ENCODE measurements at places on chromosomes 7 and 10. TPM values are rescaled to one million over a fixed set of nuclear protein-coding genes. Genes with fewer than 3 reads are reported as not detected.

DNA sequence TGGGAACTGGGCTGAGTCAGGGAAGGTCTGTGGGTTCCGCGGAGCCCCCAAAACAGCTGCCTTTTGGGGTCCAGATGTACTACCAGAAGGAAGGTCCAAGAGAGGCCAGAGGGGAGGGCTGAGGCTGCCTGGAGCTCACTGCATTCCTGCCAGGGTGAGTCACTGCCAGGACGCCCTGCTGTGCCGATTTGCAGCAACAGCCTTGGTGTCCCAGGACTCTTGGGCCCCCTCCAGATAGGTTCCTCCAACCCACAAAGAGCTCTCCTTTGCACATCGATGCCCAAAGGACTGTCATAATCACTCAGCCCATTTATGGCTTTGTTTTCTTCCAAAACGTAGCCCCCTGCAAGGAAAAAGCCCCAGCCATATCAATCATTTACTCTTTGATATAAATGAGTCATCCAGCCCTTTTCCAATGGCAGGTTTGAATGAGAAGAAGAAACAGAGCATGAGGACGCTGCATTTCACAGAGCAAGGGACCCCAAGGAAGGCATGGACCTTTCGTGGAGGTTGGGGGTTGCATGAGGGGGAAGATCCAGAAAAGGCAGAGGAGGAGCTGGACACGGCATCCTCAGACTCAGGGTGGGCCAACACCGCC is 32.2 kb upstream of the COL13A1 start:
- no peak for DNase-seq

DNA sequence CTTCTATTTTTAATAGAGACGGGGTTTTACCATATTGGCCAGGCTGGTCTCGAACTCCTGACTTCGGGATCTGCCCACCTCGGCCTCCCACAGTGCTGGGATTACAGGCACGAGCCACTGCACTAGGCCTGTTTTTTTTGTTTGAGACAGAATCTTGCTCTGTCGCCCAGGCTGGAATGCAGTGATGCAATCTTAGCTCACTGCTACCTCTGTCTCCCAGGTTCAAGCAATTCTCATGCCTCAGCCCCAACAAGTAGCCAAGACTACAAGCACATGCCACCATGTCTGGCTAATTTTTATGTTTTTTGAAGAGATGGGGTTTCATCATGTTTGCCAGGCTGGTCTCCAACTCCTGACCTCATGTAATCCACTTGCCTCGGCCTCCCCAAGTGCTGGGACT is 73.7 kb downstream of the TYW1B start:
- no peak for DNase-seq

GRCh38 chr7:102426268-102427018 is 6.9 kb upstream of the ORAI2 start:
- DNase-seq: peak; percentile 84

DNA sequence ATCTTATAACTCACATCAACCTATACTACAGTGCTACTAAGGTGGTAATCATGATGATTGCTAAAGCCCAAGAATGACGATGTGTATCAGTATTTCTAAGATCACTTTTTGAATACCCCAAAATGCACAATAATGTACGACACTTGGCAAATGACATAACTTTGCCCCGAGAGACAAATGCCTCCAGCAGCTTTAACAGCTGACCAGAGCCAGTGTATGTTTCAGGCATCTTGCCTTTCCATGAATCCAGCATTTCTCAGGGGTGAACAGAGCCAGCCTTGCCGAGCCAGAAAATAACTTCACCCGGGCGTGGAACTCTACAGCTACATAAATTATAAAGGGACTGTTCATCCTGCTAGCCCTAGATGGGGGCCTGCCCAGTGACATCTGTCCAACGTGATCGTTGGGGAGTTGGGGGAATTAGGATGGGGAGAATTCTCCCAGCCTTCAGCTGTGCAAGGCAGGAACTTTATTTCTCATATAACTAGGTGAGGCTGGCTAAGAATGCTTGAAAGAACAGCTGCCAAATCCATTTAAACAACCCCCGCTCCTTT is 1.8 kb downstream of the IGFBP3 start:
- DNase-seq: no peak

DNA sequence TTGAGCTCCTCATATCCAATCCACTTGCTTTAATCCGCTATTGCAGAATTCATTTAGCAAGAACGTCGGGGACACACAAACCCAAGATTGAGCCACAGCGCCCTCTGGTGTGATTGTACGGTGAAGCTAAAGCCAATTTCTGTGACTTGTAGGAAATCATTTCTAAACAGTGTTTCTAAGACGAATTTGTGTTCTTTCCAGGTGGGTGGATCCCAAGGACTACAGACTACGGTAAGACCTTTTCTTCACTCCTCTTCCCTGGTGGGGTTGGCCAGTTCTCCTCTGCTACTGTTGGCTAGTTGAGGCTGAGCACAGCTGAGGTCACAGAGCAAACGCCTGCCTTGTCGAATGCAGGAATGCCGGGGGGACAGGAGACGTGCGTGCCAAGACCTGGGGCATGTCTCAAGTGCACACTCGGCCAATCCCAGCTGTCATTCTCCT is 5.2 kb downstream of the DMBT1 start:
- peak; percentile 64 for DNase-seq

GRCh38 chr10:70303730-70304129 is 19.9 kb upstream of the NPFFR1 start:
- no peak for DNase-seq

OR2A1 gene
- not detected for total RNA-seq

TBXAS1 gene
- total RNA-seq: 1.5 TPM

DHX32 gene
- total RNA-seq: 27.8 TPM

UNC5B gene
- total RNA-seq: not detected

TMEM229A gene
- total RNA-seq: not detected

UNCX gene
- total RNA-seq: not detected

NPFFR1 gene
- not detected for total RNA-seq
